ENCODE measurements at places on chromosomes 5 and 9.

DNA sequence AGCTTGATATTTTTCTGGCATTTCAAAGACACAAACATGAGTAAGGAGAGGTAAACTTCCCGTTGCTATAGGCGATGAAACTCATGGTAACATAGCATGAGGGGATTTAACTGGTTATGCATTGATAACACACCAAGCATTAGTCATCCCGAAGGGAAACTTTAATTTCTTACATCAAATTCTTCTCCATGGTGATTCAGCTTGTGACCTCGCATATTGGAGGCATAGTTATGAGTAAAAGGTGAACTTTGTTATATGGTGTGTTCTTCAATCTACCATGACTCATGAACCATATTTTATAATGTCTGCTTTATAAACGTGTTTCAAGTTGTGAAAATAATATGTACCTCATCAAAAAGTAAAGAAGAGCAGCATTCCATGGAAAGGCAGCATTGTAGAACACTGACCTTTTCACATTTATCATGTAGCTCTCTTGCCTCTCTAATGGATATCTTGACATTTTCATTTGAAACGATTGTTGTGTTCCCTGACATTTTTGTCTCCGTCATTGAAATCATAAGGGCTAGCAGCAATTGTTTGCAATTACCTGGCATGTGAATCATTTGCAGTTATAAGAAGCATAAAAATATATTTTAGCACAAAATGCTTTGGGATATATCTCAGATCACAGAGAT lies 491.8 kb downstream of the ANXA1 start:
- DNase-seq: no peak

DNA sequence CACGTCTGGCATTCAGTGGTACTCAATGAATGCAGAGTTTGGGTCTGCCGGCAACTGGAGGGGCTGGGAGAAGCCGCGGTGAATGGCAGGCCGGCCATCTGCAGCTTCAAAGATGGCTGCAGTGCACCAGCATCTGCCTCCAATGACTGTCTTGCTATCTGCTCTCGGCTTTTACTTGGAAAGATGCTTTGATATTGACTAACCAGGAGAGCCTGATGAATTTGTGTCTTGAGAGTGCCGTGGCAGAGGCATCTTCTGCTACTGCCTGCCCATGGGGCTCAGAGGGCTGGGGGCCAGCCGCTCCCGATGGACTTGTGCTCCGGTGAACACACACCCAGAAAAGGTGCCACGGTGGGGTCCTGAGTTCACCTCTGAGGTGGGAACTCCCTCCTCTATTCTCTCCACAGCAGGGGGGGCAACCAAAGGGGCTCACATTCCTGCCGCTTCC lies 164.5 kb downstream of the COL23A1 start:
- no peak for DNase-seq

- DNase-seq: no peak
Measured at GRCh38 chr5:149799119-149799623, 69.1 kb downstream of the PPARGC1B start.

- DNase-seq: no peak
Measured at GRCh38 chr5:53032188-53032587, 43.0 kb downstream of the ITGA2 start.

DNA sequence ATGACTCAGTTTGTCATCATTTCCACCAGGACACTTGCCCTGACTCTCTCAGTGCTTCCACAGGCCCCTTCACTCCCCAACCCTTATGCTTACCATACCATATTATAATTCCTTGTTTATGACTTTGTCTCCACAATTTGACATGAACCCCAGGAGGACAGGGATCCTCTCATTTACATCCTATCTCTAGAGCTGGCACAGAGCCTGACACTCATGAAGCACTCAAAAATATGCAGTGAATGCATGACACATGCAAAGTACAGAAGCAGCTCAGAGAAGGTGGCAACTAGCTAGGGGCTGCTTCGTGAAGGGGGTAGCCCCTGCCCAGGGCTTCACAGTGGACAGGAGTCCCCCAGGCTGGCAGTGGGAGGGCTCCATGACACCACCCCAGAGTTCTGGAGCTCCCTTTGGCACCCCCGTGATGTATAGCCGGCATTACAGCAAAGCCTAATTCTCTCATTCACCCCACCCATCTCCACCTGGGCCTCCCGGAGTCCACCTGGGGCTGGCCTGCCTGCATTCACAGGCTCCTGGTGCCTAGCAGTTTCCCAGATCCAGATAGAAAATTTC lies 112.0 kb upstream of the SPOCK1 start:
- DNase-seq: no peak

GRCh38 chr9:127860260-127860659 lies 5.8 kb upstream of the ENG start:
- no peak for DNase-seq
